ENCODE measurements at places on chromosomes 11 and 22.

DNA sequence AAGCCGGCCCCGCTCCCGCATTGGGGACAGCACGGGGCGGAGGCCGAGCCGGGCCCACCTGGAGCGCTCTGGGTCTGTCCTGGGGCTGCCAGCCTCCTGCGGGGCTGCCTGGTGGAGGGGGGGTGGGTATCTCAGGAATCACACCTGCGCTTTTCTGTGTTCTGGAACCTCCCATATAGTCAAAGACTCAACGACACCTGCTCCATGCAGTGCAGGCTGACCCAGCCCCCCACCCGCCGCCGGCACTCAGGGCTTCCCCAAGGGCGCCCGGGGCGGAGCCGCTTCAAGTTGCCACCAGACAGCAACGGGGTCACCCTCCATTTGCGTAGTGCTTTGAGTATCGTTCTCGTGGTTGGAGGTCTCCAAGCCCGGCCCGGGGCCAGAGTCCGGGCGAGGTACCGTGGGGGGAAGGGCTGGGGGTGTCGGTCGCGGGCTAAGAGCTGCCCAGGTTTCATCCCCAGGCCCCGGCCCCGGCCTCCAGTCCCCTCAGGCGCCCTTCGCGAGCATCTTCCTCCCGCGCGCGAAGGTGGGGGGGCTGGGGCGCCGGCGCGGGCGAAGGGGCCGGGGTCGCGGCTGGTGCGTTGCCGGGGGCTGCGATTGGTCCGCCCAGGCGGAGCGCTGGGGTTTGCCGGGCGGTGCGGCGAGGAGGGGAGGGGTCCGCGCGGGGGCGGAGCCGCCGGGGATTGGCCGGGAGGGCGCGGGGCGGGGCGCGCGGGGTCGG is 6.6 kb downstream of the TSPAN4 start:
- DNase-seq = no peak

GRCh38 chr22:22867996-22868715 is 19.5 kb upstream of the IGLL5 start:
- DNase-seq = no peak

DNA sequence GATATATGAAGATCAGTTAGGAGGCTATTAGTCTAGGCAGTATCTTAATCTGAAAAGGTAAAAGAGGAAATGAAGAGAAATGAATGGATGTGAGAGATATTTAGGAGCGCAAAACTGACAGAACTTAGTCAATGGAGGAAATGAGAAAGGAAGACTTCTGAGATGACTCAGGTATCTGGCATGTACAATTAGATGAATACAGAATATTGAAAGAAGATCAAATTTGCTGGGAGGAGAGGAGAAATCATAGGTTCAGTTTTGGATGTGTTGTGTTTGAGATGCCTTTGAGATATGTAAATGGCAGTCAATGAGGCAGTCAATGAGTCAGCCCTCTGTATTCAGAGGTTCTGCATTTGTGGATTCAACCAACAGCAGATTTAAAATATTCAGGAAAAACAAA is 42.9 kb upstream of the GAB2 start:
- DNase-seq = no peak

- DNase-seq = no peak
Measured at GRCh38 chr11:64566915-64567891, 23.8 kb upstream of the SLC22A12 start.

GRCh38 chr11:64314805-64315561 is 2.4 kb downstream of the TRMT112 start:
- no peak for DNase-seq

DNA sequence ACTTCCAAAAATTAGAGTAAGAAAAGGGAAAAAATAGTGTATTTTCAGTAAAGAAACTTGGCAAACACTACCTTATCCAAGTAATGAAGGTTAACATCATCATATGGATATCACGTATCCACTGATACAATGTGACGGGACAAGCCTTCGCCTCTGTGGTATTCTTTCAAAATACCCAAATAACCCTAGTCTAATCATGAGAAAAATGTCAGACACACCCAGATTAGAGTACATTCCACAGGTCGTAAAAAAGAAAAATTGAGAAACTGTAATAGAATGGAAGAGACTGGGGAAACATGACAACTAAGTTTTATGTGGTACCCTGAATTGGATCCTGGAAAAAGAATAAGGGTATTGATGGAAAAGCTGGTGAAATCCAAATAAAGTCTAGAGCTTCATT is 48.9 kb downstream of the NARS2 start:
- no peak for DNase-seq

DNA sequence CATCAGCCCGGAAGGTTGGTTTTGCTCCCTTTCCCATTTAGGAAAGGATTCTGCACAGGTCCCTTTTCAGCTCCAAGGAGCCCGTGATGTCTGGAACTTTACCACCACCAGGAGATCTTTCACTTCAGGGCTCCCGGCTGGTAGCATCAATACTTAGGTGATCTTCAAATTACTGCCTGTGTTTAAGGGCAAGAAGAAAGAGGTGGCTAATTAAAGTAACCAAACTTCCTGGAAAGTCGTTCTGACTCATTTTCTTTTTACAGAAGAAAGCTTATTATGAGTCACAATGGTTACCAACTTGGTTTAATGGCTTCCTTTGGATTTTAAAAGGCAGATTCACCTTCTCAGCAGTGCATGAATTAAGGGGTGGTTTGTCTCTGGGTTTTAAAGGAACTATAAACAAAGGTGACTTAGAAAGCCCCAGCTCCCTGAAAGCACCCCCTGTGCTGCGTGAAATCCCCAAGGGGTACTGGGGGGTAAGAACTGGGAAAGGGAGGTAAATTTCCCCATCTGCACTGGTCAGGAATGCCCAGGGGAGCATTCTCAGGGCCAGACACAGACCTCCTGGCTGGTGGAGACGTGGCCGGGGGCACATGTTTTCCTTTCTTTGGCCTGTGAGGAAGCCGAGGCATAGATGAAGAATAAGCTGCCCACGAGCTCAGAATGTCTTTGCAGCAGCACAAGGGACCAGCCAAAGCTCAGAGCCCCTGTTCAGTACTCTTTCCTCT is 8.8 kb downstream of the POU2F3 start:
- peak; percentile 22 for DNase-seq

DNA sequence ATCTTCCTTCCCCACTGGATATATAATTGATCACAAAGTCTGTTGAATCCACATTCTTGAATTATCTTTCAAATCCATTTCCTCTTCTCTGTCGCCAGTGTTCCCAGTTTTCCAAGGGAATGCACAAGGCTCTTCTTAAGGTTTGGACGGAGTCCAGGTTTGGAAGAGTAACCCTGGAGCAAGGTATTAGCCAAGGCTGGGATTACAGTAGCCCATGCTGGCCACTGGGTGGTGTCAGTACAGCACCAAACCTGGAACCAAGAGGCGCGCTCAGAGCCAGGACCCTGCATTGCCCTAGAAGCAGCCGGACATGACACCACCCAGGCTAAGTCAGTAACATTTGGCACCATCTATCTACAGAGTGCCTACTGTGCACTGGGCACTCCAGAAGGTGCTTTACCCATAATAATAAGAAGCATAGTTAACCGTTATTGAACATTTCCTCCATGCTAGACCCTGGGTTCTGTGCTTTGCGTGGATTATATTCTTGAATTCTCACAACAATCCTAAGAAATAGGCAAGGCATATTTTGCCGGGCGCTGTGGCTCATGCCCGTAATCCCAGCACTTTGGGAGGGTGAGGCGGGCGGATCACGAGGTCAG is 48.0 kb upstream of the CLPB start:
- peak; percentile 90 for DNase-seq

GRCh38 chr22:49301398-49302149 is 526.1 kb downstream of the BRD1 start:
- DNase-seq = no peak

DNA sequence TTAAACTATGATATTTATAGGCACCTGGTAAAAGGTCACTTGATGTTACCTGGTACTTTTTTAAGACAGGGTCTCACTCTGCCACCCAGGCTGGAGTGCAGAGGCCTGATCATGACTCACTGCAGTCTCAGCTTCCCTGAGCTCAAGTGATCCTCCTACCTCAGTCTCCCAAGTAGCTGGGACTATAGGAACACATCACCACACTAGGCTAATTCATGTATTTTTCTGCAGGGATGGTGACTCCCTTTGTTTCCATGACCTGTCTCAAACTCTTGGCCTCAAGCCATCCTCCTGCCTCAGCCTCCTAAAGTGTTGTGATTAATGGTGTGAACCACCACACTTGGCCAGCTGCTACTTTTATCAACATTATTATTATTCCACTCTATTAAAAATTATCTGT is 47.6 kb downstream of the OR4C45 start:
- no peak for DNase-seq

Data from urothelium cell line (cell line).